ENCODE measurements at places on chromosomes 5 and 9.

GRCh38 chr5:763397-763796 lies 21.1 kb downstream of the ZDHHC11B start:
- no peak for DNase-seq

- DNase-seq, result no peak
Measured at GRCh38 chr5:142569905-142570304, 116.0 kb downstream of the FGF1 start.

- DNase-seq, result no peak
Measured at GRCh38 chr5:109161914-109162683, 247.7 kb downstream of the PJA2 start.

DNA sequence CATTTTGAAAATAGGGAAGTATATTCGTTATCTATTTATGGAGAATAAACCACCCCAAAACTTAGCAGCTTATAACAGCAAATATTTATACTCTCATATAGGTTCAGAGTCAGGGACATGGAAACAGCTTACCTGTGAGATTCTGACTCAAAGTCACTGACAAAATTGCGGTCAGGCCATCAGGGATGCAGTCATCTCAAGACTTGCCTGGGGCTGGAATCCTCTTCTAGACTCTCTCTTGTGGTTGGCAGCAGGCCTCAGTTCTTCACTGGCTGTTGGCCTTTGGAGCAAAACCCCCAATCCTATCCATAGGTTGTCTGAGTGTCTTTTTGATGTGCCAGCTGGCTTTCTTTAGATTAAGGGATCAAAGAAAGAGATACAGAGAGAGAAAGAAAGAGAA lies 275.6 kb downstream of the SEC61B start:
- no peak for DNase-seq

DNA sequence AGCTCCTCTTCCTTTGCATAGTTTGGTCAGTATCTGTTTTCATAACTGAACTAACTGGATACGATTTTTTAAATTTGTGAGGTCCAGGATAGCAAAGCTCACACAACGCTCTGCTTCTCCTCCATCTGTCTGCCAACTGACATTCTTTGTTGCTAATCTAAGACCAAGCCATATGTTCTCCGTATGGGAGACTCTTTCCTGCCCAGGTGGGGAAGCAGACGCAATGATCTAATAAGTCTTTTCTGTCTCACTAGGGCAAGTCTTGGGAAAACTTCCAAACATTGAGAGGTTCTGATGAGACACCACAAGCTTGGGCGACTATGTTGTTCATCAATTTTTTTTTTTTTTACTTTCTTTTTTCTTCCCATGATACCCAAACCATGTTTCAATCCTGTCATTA lies 558.5 kb downstream of the EFNA5 start:
- no peak for DNase-seq

DNA sequence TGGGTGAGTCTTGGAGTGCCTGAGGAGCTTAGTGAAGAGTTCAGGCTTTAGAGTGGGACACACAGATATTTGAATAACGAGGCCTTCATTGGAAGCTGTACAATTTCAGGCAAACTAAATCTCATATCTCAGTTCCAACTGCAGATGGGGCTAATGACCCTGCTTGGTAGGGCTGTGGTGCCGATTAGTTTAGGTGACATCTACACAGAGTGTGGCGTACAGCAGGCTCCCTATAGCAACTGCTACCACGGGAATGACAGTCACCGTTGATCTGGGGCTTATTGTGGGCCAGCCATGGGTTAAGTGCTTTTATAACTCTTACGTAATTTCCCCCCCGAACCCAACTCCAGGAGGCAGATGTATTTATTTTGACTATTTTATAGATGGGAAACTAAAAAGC lies 70.8 kb downstream of the FAT2 start:
- no peak for DNase-seq

GRCh38 chr5:6439588-6440550 lies 8.8 kb upstream of the UBE2QL1 start:
- no peak for DNase-seq

- no peak for DNase-seq
Measured at GRCh38 chr5:77898385-77898784, 122.2 kb upstream of the TBCA start.

GRCh38 chr5:66164044-66164790 lies 20.1 kb downstream of the SREK1 start:
- no peak for DNase-seq

DNA sequence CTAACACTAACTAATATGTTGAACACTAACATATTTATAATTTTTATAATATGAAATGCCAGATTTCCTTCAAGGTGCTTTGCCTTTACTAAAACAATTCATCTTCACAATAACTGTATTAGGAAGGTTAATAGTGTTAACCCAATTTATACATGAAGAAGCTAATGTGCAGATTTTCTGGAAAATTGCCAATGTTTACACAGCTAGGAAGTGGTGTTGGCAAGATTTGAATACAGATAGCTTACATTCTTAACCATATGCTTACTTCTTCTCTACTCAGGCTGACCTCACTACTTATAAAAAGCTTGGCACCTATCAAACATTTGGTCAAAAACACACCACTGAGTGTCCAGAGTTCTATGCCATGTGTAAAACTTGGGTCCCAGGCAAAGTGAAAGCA lies 445.4 kb upstream of the ITGA1 start:
- DNase-seq, result peak; percentile 29

- DNase-seq, result no peak
Measured at GRCh38 chr5:885529-885928, 7.1 kb downstream of the BRD9 start.

Data from NCI-H1417 (cell line).